SK-N-MC (cell line): ENCODE measurements at places on chromosomes 2 and 18.

GRCh38 chr18:38023871-38024270 is 458.3 kb upstream of the CELF4 start:
- no peak for DNase-seq

DNA sequence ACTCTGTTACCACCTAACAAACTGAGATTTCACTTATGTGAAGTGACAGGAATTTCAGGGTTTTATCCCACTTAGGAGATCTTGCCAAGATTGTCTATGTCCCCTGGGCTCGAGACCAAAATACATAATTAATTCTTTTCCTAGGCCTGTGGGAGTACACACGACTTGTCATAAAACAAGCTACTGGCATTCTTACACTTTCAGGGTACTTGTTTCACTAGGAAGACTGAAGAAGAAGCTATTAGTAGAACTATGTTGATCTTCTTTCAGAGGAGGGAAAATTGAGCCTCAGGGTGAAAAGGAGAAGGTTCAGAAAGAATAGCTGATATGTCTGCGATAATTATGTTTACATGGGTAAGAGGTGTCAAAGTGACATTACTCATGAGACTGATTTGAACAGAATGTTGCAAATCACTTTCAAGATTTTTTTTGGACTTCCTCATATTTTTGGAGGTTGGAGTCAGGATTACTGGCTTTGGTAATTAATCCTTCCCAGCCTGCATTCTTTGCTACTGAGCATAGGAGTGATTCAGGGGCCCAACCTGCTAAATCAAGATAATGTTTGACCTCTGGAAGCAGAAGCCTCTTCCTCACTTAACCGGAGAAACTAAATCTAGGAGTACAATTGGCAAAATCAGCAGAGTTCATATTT is 240.0 kb upstream of the NT5C1B start:
- no peak for DNase-seq

DNA sequence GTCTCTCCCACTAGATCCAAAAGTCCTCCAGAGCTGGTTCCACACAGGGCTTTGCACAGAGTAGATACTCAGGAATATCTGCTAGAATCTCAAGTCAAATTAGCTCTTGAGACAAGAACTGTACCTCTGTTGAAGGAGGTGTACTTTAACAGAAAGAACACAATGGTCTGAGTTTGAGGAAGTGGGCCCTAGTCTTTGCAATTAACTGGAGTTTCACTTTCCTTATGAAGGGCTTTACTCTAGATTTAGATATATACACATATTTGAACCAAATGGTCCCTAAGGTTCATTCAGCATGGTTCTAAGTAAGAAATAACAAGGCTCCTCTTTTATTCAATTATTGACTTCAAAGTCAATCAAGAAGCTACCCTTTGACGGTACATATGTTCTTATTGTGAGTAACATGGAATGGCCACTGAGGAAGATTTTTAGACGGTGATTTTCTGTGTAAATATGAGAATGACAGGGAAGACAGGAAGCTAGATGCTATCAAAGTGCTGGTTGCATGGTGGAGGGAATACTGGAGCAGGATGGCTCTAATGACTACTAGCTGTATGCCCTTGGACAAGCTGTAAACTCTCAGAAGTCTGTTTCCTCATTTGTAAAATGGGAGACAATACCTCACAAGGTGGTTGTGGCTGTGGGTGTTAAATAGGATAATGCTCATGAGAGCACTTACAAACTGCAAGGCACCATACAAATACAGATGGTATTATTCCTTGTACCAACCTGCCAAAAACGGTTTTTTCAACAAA is 73.5 kb upstream of the SERTAD2 start:
- no peak for DNase-seq

DNA sequence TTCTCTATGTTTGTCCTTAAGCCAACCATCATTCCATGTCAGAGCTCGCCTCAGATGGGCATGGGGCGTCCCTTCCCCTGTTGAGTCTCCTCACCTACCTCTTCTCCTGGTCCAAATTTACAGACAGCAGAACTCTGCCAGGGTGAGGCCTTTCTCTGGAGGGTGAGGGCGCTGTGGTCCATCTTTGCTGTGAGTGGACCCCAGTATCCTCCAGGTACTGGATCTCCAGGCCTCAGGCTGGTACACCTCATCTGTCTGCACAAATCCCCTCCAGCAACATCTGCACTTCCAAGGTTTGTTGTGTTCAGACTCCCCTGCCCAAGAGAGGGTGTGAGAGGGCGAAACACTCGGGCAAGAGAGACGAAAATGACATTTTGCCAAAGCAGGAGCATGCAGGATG is 63.9 kb upstream of the EDAR start:
- DNase-seq = no peak

GRCh38 chr2:197198890-197199289 is 111.7 kb downstream of the ANKRD44 start:
- DNase-seq = no peak

- peak; percentile 71 for DNase-seq
These were observed 190.4 kb downstream of the BABAM2 start for GRCh38 chr2:28080911-28081310.

DNA sequence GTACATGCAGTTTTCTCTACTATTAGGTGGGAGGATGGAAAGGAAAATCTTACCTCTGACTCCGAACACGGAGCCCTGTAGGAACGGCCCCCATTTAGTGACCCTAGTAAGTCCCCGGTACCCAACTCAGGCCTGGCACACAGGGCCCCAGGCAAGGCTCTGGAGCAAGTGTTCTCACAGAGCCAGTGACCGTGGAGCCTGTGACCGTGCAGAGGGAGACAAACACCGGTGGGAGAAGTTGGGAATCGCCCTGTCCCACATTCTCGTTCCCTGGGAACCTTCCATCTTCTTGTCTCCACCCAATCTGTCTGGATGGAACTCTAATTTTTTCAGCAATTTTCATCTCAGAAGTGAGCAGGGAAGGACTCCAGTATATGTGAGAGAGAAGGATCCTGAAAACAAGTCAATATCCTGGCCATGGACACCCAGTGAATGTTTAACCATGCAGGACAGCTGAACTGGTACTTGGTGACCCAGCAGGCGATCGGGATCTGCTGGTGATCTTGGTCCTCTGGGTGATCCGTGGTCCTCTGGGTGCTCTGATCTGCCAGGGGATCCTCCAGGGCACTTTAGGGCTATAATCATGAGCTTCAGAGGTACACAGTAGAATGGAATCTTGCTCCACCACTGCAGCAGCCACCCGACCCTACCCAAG is 348.6 kb upstream of the ID2 start:
- no peak for DNase-seq

DNA sequence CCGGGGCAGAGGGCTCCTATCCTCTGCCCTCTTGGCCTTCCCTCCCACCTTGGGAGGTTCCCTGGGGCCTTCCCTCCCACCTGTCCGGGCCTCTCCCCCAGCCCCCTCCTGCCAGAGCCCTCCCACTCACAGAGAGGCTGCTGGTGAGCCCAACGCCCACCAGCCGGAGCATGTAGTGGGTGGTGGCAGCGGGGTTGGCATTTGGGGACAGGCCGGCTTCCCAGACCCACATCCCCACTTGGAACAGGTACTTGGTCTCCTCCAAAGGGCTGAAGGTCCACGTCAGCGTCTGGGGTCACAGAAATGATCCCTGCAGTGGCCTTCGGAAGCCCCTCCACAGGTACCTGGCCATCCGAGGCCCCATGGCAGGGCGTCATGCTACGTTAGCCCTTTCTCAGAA is 19.3 kb downstream of the CFAP65 start:
- DNase-seq = no peak

- DNase-seq = no peak
These were observed 50.4 kb downstream of the PLEKHA3 start for GRCh38 chr2:178530625-178531142.

DNA sequence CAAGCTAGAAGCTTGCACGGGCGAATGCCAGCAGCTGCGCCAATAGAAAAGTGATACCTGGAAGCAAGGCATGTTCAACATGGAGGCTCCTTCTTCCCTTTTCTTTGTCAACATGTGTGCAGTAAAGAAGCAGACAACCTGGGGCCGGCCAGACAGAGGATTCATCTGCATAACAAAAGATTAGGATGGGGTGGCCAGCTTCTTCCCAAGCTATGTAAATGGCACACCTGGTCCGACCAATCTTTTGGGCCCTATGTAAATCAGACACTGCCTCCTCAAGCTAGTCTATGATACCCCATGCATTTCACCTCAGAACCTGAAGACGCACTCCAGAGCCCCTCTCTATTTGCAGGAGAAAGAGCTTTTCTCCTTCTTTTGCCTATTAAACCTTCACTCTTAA is 66.4 kb upstream of the TGFA start:
- no peak for DNase-seq

DNA sequence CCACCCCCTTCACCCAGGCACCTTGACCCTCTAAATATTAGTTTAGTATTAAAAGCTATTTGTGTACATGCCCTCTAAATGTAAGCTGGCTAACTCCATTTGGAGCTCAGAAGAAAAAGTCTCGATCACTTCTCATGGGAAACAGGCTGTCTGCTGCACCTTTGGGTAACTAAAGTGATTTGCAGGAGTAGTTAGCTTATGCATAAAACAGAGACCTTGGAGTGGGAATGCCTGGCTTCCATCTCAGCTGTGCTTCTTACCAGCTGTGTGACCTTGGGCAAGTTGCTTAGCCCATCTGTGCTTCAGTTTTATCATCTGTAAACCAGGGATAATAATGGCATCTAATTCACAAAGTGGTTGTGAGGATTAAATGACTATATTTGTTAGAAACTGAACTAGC is 29.9 kb downstream of the IGFBP2 start:
- DNase-seq = no peak

GRCh38 chr18:57624988-57625387 is 3.4 kb upstream of the NARS1 start:
- DNase-seq = no peak

DNA sequence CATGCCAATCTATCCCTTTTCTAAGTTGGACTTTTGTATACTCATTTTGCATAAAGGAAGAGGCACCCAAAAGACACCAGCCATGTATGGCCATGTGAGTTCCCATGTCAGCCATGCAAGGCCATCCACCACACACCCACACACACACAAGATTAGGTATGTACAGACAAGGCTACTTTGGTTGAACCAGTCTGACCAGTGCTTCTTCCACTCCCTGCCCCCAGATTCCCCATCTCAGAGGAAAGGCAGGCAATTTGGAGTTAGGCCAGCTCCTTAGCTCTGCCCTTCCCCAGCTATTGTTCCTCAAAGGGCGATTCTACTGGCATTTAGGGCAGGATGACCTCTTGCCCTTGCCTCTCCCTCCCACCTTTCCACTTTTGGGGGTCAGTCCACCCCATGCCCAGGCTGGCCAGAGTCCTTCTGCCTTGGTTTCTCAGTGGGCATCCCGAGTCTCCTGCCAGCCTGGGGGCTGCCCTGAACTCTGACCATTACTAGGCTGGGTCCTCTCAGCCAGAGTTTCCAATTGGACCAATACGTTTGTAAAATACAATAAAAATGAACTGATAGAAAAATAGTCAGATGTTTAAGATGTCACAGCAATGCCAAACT is 101.1 kb downstream of the ZBTB7C start:
- DNase-seq = no peak

- DNase-seq = no peak
These were observed 188.7 kb downstream of the ANKRD44 start for GRCh38 chr2:197121756-197122385.

DNA sequence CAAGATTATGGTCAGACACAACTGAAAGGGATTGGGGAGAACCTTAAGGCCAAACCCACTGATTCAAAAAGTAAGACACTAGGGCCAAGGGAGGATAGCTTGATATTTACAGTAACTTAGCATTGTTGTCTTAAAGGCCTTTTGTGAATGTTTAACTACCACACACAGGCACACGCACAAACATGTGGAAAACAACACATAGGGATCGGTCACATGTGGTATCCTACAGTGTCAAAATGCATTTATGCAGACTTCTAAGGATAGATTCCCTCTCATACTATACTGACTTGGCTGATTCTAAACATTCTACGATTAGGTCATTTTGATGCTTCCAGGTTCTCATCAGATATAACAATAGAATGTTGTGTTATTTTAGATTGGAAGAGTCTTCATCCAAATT is 638.9 kb upstream of the LRRTM1 start:
- no peak for DNase-seq

DNA sequence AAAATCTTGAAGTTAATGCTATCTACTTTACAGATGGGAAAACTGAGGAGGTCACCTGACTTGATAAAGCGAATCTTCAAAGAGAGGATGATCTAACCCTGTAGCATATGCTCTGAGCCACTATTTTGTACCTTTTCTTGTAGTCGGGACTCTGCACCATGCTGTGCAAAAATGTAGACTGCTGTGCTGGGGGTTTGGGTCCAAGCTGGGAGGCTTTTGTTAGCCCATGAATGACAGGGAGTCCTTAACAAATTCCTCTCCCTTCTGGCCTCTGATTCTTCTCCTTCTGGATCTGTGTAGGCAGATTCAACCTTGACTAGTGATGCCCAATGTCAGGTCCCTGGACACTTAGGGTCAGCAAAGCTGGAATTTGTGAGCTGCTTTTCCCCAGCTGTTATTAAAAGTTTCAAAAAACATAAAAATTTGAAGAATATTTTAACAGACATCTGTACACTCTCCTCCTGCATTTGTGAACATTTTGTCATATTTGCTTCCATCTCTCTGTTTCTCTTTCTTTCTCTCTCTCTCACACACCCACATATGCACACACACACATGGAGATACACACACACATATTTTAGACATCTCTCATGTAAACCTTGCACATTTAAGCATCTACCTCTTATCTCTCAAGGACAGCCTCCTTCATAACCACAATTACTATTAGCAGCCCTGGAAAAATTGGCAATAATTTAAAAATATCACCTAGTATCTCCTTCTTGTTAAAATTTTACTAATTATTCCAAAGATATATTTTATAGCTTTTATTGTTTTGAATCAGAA is 335.0 kb upstream of the TRIB2 start:
- no peak for DNase-seq

DNA sequence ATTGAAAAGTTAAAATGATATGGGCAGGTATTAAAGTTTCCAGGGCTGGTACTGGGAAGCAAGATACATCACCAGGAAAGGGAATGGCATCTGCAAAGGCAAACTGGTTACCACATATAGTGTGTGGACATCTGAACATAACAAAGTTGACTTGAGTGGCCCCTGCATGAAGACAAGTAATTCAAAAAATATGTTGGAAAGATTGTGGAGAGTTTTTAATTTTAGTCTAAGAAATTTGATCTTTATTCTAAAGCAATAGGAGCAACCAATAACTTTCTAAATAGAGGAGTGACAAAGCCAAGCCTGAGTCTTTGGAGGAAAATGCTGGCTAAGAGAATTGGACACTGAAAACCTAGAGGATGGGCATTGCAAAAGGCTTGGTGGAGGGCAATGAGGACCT is 278.2 kb downstream of the ALK start:
- no peak for DNase-seq

DNA sequence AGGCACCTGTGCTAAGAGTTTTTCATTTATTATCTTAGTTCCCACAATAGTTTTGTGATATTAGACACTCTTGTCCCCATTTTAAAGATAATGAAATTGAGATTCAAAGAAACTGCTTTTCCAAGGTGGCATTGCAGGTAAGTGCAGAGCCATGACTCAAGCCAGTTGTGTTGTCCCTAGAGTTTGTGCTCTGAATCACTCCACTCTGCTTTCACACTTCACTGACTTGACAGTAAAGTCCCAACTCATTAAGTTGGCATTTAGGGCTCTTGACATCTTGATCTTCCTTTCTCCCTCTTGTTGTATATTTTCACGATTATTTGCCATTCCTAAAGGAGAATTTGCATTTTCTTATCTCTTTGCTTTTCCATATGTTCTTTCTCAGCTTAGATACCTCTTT is 114.3 kb downstream of the DIS3L2 start:
- DNase-seq = no peak
